ENCODE measurements at places on chromosomes 3 and 15. TPM values are rescaled to one million over a fixed set of nuclear protein-coding genes. Genes with fewer than 3 reads are reported as not detected.

GRCh38 chr3:72088486-72089025 is 303.6 kb upstream of the PROK2 start:
- no peak for DNase-seq

- DNase-seq: no peak
Measured at GRCh38 chr3:170321321-170322034, 36.0 kb upstream of the SKIL start.

GRCh38 chr15:96326328-96327154 is 4.0 kb upstream of the NR2F2 start:
- no peak for DNase-seq

- DNase-seq: no peak
Measured at GRCh38 chr15:33533197-33533596, 222.4 kb downstream of the RYR3 start.

Gene SAMMSON
- total RNA-seq: not detected

Gene TMEM42
- 16.9 TPM for total RNA-seq

Gene TNIK
- total RNA-seq: 7.0 TPM
